ENCODE measurements at places on chromosomes 2 and 18.

GRCh38 chr2:55088400-55088799 lies 38.1 kb upstream of the RTN4 start:
- DNase-seq = no peak

- peak; percentile 65 for DNase-seq
Observed at GRCh38 chr2:230866756-230867523, 2.2 kb downstream of the ITM2C start.

DNA sequence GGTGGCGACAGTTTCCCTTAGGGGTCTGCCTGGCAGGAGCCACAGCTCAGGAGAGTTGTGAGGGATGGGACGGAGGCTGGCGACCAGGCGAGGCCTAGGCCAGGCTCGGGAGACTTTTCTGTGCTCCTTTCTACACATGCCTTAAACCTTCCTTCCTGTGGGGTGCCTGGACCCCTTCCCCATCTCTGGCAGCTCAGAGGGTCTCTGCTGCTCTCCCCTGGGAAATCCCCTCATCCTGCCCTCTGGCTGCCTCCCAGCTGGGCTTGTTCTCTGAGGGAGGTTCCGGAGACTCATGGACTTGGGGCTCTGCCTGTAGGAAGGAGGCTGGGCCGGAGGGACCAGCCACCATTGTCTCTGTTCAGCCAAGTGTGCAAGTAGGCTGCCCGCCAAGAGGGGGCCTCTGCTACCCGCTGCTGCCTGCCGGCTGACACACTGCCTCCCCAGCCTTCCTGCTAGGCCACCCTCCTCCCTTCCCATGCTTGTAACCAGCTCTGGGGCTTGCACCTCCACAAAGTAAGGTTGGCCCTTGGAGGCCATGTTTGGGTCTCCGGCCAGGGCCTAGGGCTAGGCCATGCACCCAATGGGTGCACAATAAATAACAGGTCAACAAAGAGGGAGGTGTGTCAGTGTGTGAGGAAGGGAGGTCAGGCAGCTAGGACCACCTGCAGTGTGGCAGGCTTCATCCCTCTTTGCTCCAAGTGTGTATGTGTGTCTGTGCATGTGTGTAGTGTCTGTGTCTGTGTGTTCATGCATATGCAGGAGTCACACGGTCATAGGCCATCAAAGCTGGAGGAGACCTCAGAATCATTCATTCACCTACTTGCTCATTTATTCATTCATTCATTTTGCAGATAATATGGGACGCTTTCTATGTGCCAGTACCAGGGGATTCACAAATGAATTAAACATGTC lies 28.8 kb downstream of the PSD4 start:
- DNase-seq = no peak

GRCh38 chr18:57440331-57441070 lies 5.3 kb downstream of the ONECUT2 start:
- no peak for DNase-seq

DNA sequence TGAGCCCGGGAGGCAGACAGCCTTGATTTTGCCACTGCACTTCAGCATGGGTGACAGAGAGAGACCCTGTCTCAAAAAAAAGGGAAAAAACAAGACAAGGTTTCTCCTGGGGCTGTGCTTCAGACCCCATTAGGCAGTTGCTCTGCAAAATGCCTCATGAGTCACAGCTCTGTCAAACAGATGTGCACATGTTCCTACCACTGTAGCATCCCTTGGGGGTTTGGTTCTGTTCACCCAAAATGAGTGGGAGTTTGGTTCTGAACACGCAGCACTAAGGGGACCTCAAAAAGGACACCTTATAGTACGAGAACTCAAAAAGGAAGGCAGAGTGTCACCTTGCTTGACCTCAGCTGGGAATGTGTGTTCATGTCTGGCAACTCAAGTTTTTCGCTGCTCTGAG lies 134.9 kb downstream of the RPIA start:
- no peak for DNase-seq

DNA sequence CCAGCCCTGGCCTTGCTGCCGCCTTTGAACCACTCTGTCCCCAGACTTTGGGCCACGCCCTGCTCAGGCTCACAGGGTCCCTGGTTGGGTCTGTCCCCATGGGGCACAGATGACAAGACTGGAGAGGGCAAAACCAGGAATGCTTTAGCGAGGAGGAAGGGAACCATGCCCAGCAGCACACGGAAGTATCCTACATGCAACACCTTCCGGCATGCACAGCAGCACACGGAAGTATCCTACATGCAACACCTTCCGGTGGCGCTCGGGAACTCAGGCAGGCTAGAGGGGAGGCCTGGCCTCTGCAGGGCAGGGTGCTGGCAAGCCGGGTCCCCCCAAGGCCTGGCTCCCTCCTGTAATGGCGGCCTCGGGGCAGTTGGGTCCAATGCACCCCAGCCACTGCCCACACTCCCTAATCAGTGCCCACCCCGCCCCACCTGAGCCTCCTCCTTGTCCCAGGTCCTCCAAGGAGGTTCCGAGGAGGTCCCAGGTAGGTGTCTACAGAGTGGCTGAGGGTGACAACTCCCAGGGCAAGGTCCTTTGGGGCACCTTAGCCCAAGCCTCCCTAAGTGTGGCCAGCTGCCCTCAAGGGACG lies 33.6 kb upstream of the SNED1 start:
- no peak for DNase-seq

DNA sequence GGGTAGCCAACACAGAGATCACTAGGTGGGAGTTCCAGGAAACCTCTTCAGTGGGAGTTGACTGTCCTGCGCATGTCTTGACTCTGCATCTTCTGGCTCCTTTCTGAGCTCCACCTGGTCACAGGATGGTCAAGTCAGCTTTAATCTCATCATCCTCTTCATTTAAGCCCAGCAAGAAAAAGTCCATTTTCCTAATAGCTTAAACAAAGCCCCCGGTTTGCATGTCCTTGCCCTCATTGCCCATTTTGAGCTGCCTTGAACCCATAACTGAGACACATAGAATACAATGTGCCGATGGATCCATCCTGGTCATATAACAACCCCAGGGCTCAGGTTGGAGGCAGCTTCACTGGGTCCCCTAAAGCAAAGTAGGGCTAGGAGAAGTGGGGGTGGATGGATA lies 40.8 kb downstream of the SPATS2L start:
- DNase-seq = no peak

DNA sequence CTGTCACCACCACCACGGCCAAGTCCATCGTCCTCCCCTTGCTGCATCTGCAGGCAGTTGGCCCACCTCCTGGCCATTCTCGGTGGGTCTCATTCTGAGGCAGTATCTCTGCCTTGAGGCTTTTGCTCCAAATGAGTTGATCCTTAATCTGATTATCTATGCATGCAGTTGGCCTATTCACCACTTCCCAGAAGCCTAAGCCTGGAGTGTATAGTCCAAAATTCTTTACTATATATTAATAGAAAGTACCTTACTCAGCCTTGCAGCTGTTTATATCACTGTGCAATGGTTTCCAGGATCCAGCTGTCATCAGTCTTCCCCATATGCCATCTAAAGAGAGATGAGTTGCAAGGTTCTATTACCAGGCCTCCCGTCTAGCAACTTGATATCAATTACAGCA lies 292.4 kb downstream of the SS18 start:
- no peak for DNase-seq

GRCh38 chr2:131146231-131146630 lies 41.1 kb downstream of the PLEKHB2 start:
- DNase-seq = no peak

GRCh38 chr2:160952464-160953254 lies 207.6 kb upstream of the TANK start:
- DNase-seq = no peak

GRCh38 chr2:54969940-54970338 lies 80.3 kb downstream of the RTN4 start:
- DNase-seq = no peak

- no peak for DNase-seq
Observed at GRCh38 chr18:58668897-58669296, 2.4 kb upstream of the MALT1 start.

DNA sequence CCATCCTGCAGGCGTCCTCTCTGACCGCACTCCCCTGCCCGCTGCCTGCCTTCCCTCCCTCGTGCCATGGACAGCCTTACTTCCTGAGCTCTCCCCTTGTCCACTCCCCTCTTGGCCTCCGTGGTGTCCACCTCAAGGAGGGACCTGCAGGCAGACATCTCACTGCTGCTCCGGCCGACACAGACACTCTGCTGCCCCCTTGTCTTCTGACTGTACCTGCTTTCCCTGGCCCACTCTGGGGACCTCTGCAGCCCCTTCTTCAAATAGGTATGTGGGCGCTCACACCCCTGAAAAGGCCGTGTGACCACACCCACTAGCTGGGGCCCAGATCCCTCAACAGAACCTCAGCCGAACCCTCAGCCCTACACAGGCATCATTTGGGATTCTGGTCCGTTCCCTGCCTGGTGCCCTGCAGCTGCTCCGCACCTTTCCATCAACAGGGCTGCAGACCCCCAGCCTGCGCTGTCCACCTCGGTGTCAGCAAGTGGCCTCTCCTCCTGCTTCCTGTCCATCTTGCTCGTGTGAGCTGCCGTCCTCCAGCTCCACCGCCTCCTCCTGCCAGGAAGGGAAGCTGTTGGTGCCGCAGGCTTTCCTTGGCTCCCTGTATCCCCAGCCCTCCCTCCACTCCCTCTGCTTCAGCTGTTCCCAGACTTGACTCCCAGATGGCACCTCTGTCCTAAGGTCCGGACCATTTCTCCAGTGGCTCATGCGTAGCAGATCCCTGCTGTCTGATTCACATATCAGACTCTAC lies 94.1 kb downstream of the KLHL29 start:
- no peak for DNase-seq

DNA sequence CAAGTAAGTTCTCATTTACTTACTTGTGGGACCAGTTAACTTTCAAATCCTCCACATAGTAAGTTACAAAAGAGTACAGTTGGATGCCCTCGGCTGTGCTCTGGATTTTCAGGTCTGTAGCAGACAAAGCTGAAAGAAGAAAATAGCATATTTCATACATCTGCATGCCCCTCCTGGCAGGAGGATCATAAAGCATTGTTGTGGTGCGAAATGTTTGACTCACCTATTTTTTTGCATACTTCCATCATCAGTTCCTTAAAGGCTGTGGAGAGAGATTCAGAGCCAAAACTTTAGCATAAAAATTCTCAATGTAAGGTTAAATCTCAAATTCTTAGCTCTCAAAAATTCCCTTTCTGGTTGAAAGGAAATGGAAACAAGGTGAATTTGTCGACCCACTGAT lies 70.8 kb upstream of the LPIN2 start:
- DNase-seq = no peak

- DNase-seq = no peak
Observed at GRCh38 chr2:186560254-186560653, 29.6 kb upstream of the ITGAV start.

DNA sequence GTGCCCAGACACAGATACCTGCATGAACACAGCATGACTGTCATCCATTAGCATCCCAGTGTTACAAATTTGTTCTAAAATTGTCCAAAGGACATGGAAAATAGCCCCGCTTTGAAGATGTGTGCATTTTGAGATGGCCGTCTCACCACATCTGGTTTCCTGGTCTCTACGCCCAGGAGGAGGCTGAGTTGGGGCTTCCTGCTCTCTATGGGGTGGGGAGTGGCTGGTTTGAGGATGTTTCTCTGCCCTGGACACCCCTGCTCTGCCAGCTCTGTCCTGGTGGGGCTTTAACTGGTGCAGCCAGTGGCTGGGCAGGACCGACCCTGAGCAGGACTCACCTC lies 74.6 kb upstream of the SMAD7 start:
- no peak for DNase-seq

Measured in T-helper 9 cell (primary cell).